Effector memory CD4-positive, alpha-beta T cell (primary cell): ENCODE measurements at places on chromosomes 12 and 14.

- DNase-seq = no peak
Observed at GRCh38 chr12:50123203-50123602, 11.2 kb downstream of the COX14 start.

DNA sequence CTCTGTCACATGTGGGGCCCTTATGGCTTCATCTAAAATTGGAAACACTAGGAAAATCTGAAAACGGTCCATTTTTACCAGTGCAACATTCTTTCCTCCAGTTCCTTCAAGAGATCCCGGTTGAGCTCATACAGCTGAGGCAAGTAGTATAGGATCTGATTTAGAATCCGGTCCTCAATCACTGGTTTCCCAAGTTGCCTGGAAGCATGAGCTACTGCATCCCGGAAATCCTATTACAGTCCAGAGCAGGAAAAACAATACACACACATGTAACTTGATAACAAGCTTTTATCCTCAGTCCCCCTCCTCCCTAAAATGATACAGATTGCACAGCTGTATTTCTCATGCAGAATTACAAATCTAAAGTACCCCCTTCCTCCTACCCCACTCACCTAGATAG, 67.9 kb upstream of the NR2C1 start:
- no peak for DNase-seq

- no peak for DNase-seq
Observed at GRCh38 chr12:116314477-116314876, 37.0 kb upstream of the MED13L start.

GRCh38 chr14:79417961-79418360, 793.3 kb downstream of the DIO2 start:
- DNase-seq = no peak

GRCh38 chr14:22478670-22479069, 110.4 kb downstream of the DAD1 start:
- DNase-seq = no peak

GRCh38 chr12:90706036-90706435, 248.9 kb downstream of the CCER1 start:
- DNase-seq = no peak

DNA sequence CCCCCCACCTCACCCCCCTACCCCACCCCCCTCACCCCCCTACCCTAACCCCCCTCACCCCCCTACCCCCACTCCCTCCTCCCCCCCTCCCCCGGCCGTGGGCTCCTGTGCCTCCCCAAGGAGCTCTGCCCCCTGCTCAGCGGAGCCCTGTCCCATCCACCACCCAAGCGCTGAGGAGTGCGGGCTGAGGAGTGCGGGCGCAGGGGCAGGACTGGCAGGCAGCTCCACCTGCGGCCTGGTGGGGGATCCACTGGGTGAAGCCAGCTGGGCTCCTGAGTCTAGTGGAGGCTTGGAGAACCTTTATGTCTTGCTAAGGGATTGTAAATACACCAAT, 2.3 kb upstream of the JPH4 start:
- no peak for DNase-seq
